Fibroblast of skin of left biceps (primary cell): ENCODE measurements at places on chromosomes 3 and 15.

DNA sequence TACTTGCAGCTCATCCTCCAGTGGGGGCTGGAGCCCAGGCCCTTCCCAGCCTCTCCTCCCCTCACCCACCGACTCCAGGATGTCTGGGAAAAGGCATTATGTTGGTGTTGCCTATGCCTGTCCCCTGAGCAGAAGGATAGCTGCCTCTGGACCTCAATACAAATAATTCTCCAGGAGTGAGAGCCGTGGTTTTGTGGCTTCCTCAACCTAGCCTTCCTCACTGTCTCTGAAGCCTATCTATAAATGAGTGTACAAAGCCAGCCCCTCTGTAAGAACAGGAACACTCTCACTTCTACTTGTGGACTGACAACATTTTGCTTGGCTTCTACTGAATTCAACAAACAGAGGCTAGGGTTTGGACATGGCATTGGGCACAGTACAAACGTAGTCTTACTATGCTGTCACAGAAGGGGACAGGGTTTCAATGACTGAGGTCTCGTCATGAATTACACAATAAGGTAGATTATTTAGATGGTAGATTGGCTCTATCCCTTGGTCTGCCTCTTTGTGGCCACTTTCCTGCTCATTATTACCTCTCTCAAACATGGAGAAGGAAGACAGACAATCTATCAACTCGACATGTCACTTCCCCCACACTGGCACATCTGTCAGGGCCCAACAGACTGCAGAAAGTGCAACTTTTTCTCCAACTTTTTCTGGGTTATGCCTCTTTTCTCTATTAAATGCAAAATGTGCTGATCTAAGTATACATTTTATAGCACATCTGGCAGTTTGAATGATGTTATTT lies 82.8 kb upstream of the MEX3B start:
- DNase-seq, result no peak

- DNase-seq, result peak; percentile 89
These were observed 73.0 kb downstream of the FILIP1L start for GRCh38 chr3:100041328-100041749.

- DNase-seq, result no peak
These were observed 612.2 kb upstream of the EPHA6 start for GRCh38 chr3:96202181-96202580.

DNA sequence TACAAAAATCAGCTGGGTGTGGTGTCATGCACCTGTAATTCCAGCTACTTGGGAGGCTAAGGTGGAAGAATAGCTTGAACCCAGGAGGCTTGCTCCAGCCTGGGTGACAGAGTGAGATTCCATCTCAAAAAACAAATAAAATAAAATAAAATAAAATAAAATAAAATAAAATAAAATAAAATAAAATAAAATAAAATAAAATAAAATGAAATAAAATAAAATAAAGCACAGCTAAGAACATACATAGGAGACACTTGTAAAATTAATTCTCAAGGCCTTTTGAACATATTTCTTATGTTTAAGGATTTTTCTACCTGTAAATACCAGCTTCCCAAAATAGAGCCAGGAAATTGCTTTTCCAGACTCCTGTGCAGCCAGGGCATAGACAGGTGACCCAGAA lies 703.0 kb downstream of the ZPLD1 start:
- DNase-seq, result no peak

DNA sequence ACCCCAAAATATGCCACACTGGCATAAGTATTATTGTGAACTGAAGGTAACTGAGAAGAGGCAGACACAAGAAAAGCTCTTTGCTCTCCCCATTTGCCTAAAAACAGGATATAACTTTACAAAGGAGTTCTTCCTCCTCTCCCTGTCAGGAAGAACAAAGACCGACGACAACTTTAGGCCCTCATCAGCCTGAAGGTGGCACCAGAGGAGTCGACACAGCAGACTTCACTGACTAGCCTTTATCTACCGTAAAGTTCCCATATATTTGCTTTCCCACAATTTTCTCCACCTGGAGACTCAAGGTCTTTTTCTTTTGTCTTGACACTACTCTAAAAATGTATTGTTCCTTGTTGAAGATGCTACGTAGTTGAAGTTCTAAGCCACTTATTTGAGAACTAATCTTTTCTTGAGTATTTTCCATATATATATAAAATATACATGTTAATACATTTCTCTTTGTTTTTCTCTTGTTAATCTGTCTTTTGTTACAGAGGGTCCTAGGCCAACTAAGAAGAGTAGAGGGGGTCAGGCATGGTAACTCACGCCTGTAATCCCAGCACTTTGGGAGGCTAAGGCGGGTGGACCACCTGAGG lies 16.2 kb upstream of the XIRP1 start:
- DNase-seq, result peak; percentile 16

GRCh38 chr3:101061312-101061711 lies 68.1 kb upstream of the ABI3BP start:
- no peak for DNase-seq

DNA sequence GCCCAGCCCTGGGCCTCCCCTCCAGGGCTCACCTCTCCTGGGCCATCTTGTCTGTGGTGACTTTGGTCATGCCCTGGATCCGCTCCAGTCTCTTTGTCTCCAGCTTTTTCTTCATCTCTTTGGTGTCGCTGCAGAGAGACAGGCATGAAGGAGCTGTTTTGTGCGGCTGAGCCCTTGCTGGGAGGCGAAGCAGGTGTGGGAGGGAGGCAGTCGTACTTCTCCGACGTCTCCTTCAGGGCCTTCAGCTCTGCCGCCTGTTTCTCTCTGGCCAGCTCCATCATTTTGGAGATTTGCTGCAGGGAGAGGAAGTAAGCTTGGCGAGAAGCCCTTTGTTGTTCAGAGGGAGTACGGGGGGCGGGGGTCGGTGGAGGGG lies 7.7 kb upstream of the ANKRD63 start:
- no peak for DNase-seq
